ENCODE measurements at places on chromosomes 5 and 9. TPM values are rescaled to one million over a fixed set of nuclear protein-coding genes. Genes with fewer than 3 reads are reported as not detected.

Gene CCL28
- not detected for total RNA-seq

- no peaks in the 10 kb centered on the region for H3K27me3 ChIP-seq
- no peaks in the 10 kb centered on the region for H3K4me1 ChIP-seq
- H3K27ac ChIP-seq, result no peak overlapping the region
- no peak for DNase-seq
- no peak overlapping the region for H3K4me3 ChIP-seq
Observed at GRCh38 chr5:158320178-158320674, 461.3 kb upstream of the CLINT1 start.

Gene PFDN1
- total RNA-seq, result 135 TPM

DNA sequence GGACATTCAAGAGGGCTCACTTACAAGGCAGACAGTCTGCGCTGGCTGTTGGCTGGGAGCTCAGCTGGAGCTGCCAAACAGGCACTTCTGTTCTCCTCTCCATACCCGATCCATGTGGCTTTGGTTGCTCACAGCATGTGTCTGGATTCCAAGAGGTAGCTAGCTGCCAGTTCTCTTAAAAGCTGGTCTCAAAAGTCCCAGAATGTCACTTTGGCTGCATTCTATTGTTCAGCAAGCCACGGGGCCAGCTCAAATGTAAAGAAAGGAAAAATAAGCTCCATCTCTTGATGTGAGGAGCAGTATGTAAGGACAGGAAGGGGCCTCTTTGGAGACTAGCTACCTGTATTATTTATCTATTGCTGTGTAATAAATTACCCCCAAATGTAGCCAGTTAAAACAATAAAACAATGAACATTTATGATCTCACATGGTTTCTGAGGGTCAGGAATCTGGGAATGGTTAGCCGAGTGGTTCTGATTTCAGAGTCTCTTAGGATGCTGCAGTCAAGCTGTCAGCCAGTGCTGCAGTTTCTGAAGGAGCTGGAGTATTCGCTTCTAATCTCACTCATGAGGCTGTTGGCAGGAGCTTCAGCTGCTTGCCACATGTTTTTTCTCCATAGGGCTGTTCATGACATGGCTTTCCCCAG lies 112.7 kb upstream of the CLINT1 start:
- DNase-seq, result no peak
- H3K4me1 ChIP-seq, result no peaks in the 10 kb centered on the region

DNA sequence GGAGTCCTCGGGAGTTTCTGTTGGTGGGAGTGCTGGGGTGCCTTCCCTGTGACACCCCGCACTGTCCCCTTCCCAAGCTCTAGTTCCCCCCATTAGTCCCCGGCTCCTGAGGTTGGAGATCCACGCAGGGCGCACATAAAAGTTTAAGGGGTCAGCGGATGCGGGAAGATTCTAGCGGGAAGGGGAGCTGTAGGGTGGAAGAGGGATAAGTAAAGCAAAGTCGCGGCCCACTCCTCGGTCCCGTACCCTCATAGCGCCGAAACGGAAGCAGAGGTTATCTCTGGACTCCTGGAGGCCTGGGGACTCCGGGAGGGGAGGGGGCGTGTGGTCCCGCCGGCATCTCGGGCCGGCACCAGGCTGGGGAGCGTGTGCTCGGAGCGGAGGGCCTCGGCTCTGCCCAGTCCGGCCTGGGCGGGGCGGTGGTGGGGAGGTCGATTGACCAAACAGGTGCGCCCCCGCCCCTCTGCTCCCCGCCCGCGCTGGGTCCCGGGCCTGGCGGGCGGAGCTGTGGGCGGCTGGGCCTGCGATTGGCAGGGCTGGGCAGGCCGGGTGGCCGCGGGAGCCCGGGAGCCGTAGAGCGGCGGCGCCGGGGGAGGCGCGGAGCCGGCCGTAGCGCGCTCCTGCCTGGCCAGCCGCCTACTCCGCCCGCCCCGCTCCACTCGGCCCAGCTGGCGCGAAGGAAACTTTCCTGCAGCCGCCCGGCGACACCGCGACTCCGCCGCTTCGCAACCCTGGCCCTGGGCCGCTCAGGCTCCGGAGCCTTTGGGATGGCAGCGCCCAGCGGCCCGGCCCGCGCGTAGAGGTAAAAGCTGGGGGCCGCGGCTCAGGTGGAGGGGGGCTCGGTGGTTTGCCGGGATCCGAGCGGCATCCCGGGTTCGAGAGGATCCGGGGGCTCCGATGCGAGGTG lies 52.2 kb upstream of the DAB2IP start:
- H3K36me3 ChIP-seq, result no peaks in the 10 kb centered on the region
- H3K27ac ChIP-seq, result peak overlapping the region; percentile 78
- no peaks in the 10 kb centered on the region for H3K27me3 ChIP-seq
- H3K4me1 ChIP-seq, result peaks cover 24% of the 10 kb centered on the region
- peak; percentile 83 for DNase-seq

Gene PPP3R2
- total RNA-seq, result not detected

- H3K27ac ChIP-seq, result no peak overlapping the region
- no peaks in the 10 kb centered on the region for H3K4me1 ChIP-seq
- no peaks in the 10 kb centered on the region for H3K27me3 ChIP-seq
- no peak overlapping the region for H3K4me3 ChIP-seq
- H3K36me3 ChIP-seq, result peaks cover 27% of the 10 kb centered on the region
Observed at GRCh38 chr9:123432331-123433236, 76.6 kb downstream of the CRB2 start.

DNA sequence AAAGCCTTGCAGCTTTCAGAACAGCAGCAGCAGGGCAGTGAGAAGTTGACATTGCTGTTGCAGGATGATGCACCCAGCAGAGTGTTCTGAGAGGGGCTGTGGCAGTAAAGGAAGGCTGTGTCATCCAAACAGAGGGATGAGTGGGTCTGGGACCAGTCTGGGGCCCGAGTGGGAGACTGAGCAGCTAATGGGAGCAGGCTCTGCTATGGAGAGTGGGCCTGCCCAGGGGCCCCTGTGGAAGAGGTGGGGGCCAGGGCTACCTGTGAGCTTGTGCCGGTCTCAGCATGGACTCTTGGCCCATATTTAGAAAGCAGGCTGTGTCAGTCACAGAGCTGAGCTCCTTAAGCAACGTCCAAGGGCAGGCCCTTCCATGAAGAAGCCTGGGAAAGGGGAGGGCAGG lies 26.0 kb upstream of the PITX1 start:
- peaks cover 3% of the 10 kb centered on the region for H3K4me1 ChIP-seq
- DNase-seq, result no peak
- H3K27ac ChIP-seq, result no peak overlapping the region
- no peak overlapping the region for H3K4me3 ChIP-seq
- H3K27me3 ChIP-seq, result no peaks in the 10 kb centered on the region

Gene VPS13A
- 18.8 TPM for total RNA-seq

- no peak for DNase-seq
- H3K36me3 ChIP-seq, result peaks cover 55% of the 10 kb centered on the region
- H3K4me3 ChIP-seq, result no peak overlapping the region
- H3K27ac ChIP-seq, result no peak overlapping the region
Observed at GRCh38 chr5:176530983-176531901, 6.0 kb downstream of the RNF44 start.

- H3K4me1 ChIP-seq, result no peaks in the 10 kb centered on the region
- no peak overlapping the region for H3K4me3 ChIP-seq
- H3K27ac ChIP-seq, result no peak overlapping the region
- peaks cover 13% of the 10 kb centered on the region for H3K27me3 ChIP-seq
- H3K36me3 ChIP-seq, result no peaks in the 10 kb centered on the region
Observed at GRCh38 chr9:131554843-131555351, 9.6 kb downstream of the PRRT1B start.

GRCh38 chr9:6870650-6871477 lies 113.1 kb downstream of the KDM4C start:
- no peaks in the 10 kb centered on the region for H3K36me3 ChIP-seq
- no peak for DNase-seq
- H3K27ac ChIP-seq, result no peak overlapping the region
- no peak overlapping the region for H3K4me3 ChIP-seq
- H3K27me3 ChIP-seq, result no peaks in the 10 kb centered on the region
- H3K4me1 ChIP-seq, result no peaks in the 10 kb centered on the region

- no peaks in the 10 kb centered on the region for H3K36me3 ChIP-seq
- H3K4me1 ChIP-seq, result no peaks in the 10 kb centered on the region
- H3K27ac ChIP-seq, result no peak overlapping the region
Observed at GRCh38 chr9:38201844-38202243, 132.8 kb upstream of the SHB start.

- no peak overlapping the region for H3K4me3 ChIP-seq
- H3K4me1 ChIP-seq, result no peaks in the 10 kb centered on the region
- no peak for DNase-seq
- H3K36me3 ChIP-seq, result no peaks in the 10 kb centered on the region
Observed at GRCh38 chr5:132074772-132075718, 1.5 kb downstream of the CSF2 start.

- peak overlapping the region; percentile 80 for H3K4me3 ChIP-seq
- H3K27me3 ChIP-seq, result no peaks in the 10 kb centered on the region
- no peak for DNase-seq
- H3K36me3 ChIP-seq, result peaks cover 9% of the 10 kb centered on the region
- peak overlapping the region; percentile 89 for H3K27ac ChIP-seq
- H3K4me1 ChIP-seq, result no peaks in the 10 kb centered on the region
Observed at GRCh38 chr9:108933231-108933717, 650 bp downstream of the ELP1 start.

DNA sequence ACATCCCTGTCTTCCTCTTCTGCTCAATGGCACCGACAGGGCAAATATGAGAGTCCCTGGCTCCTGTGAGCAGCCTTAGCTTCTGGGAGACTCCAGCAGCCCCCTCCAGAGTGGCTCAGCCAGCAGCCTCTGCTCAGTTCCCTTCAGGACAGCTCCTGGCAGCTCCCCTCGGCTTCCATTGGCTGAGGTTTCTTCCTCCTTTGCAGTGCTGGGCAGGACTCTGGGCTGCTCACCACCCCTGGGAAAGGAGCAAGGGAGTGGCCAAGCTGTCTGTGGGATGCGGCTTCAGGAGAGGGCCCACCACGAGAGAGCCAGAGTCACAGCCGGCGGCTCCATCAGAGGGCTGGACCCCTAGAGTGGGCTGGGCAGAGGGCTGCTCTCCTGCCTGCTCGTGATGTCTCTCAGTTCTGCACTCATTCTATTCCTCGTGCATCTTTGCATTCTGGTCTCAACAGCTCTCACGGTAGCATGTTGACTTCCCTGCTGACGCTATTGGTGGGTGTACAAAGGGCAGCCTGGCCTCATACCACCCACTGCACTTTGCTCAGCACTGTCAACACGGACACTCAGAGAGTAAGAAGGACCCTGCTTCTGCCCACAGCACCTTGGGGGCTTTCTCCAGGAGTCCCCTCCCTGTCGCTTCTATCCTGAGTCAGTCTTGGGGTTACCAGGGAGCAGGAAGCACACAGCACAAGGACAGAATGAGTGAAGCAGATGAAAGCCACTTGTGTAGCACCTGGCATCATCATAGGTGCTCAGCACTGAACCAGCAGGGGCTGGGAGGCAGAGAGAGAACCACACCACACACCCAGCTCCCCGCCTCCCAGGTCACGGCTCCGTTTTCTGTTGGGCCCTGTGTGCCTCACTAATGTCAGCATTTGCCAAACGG lies 80.9 kb upstream of the ALDH1B1 start:
- peak overlapping the region; percentile 80 for H3K27ac ChIP-seq
- no peak for DNase-seq
- H3K4me3 ChIP-seq, result peak overlapping the region; percentile 60
- peaks cover 2% of the 10 kb centered on the region for H3K4me1 ChIP-seq
- no peaks in the 10 kb centered on the region for H3K27me3 ChIP-seq

- no peak overlapping the region for H3K4me3 ChIP-seq
- H3K36me3 ChIP-seq, result no peaks in the 10 kb centered on the region
- H3K27me3 ChIP-seq, result no peaks in the 10 kb centered on the region
- no peak overlapping the region for H3K27ac ChIP-seq
- DNase-seq, result no peak
Observed at GRCh38 chr5:26622947-26623346, 415.4 kb downstream of the CDH9 start.
